ENCODE measurements at places on chromosomes 5 and 9.

- no peak for DNase-seq
Observed at GRCh38 chr9:15018096-15018637, 107.9 kb upstream of the FREM1 start.

DNA sequence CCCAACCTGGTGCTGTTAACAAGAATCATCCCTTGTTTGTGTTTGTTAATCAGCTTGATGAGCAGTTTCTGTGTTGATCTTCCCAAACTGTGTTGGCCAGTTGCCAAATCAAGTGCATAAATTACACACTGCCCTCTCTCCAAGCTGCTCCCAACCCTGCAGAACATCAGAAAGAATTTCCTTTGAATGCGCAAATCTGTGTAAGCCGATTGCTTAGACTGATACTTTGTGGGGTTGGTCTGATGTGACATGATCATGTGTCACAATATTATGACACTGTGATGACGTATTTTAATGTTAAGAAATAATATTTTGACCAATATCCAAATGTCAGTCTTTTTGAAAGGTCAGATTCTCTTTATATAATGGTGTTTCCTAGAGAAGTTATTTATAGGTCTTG is 766.4 kb upstream of the WWC1 start:
- DNase-seq: no peak

- no peak for DNase-seq
Observed at GRCh38 chr5:168939887-168940544, 360.8 kb upstream of the PANK3 start.

DNA sequence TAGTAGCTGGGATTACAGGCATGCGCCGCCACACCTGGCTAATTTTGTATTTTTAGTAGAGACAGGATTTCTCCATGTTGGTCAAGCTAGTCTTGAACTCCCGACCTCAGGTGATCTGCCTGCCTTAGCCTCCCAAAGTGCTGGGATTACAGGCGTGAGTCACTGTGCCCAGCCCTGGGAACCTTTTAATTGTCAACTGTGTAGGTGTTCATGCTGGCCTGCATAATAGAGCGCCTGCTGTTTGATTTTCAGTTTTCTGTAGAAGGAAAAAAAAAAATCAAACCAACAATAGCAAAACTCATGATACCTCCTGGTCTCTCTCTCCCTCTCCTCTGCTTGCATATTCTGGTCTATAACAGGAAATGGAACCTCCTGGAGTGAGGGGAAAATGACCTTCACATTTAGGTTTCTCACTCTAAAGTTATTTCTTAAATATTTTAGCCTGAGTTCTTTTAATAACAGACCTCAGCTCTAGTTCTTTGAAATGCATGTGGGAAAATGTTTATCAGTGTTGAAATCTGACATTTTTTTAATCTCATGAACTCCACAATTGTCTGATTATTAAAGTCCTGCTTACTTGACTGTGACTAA is 51.7 kb downstream of the EXOSC2 start:
- DNase-seq: no peak

- no peak for DNase-seq
Observed at GRCh38 chr9:86500667-86501435, 146.6 kb upstream of the TUT7 start.

- no peak for DNase-seq
Observed at GRCh38 chr5:139964266-139964993, 78.7 kb downstream of the NRG2 start.

Data from stimulated activated CD8-positive, alpha-beta memory T cell treated with anti-CD3 and anti-CD28 coated beads, Interleukin-4, amount 100 ng/mL, for 24 hours (primary cell).